ENCODE measurements at places on chromosomes 6 and 20.

- no peak for DNase-seq
Observed at GRCh38 chr6:134060491-134061106, 8.2 kb upstream of the SLC2A12 start.

DNA sequence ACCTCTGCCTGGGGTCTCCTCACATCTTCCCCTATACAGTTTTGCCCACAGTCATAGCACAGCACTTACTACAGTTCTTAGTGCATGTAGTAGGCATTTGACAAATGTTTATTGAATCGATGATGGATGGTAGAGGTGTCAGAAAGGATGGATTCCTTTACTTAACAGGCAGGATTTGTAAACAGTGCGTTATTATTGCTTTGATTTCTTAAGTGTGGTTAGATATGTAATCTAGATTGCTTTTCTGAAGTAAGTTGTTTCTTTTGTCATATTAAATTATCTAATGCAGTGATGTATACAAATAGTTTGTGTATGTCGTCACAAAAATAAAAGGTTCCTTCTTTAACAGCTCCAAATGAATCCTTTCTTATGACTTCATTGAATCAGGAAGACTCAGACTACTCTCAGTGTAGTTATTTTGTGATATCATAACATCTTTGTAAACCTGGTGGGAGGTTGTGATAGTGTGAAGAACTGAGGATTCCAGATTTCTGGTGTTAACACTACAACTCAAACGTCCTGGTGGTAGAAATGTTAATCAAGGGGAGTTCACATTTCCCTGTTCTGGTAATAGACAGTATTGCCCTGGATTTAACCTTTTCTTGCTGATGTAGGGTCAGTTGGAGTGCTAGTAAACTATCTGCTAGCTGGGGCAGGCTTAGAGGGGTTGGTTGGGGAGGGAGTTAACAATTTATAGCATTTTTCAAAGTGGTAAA, 87.7 kb downstream of the HIVEP1 start:
- DNase-seq = no peak

- no peak for DNase-seq
Observed at GRCh38 chr6:73109659-73110058, 115.6 kb downstream of the KHDC1L start.

- no peak for DNase-seq
Observed at GRCh38 chr6:164455835-164456234, 853.6 kb downstream of the C6orf118 start.

DNA sequence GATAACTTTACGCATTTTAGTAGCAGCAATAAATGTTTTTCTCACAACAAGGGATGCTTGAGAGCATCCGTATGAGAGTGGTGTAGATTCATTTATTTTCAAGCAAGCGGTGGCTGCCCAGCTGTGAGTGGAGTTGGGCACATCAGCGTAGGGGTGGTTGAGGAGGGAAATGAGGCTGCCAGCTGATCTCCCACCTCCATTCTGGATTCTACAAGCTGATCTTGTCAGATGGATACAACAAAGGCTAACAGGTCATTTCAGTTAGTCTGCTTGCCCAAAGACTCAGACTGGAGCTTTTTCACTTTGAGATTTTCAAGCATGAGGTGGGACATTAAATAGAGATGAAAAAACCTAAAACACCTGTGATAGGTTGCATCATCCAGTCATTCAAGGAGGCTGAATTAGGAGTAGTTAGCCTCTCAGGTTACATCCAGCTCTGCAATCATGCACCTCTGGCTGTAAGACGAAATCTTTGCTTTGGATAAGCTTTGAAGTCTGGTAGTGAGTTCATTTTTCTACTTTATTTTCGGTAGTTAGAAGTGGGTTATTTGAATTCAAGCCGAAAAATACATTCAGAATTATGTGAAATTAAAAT, 1.9 kb upstream of the BACH2 start:
- DNase-seq = no peak

Data from activated CD8-positive, alpha-beta memory T cell treated with anti-CD3 and anti-CD28 coated beads for 24 hours (primary cell).